ENCODE measurements at places on chromosomes 16 and 17.

GRCh38 chr17:82752371-82753200 is 721 bp downstream of the TBCD start:
- DNase-seq, result no peak

- peak; percentile 68 for DNase-seq
Measured at GRCh38 chr17:81487487-81488275, 24.9 kb downstream of the ACTG1 start.

GRCh38 chr17:75459590-75460267 is 3.3 kb downstream of the TMEM94 start:
- DNase-seq, result no peak

DNA sequence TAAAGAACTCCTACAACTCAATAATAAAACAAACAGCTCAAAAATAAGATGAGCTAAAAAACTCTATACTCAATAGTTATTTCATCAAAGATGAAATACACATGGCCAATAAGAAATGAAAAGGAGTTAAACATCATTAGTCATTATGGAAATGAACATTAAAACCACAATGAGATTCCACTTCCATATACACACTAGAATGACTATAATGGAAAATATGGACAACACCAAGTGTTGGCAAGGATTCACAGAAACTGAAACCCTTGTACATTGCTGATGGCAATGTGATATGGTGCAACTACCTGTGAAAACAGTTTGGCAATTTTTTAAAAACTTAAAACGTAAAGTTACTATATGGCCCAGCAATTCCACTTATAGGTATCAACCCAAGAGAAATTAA is 91.4 kb downstream of the GRIN2A start:
- DNase-seq, result no peak

GRCh38 chr17:60423865-60424264 is 1.6 kb downstream of the CHCT1 start:
- DNase-seq, result no peak

GRCh38 chr16:85361441-85362118 is 249.3 kb upstream of the CIBAR2 start:
- DNase-seq, result no peak

DNA sequence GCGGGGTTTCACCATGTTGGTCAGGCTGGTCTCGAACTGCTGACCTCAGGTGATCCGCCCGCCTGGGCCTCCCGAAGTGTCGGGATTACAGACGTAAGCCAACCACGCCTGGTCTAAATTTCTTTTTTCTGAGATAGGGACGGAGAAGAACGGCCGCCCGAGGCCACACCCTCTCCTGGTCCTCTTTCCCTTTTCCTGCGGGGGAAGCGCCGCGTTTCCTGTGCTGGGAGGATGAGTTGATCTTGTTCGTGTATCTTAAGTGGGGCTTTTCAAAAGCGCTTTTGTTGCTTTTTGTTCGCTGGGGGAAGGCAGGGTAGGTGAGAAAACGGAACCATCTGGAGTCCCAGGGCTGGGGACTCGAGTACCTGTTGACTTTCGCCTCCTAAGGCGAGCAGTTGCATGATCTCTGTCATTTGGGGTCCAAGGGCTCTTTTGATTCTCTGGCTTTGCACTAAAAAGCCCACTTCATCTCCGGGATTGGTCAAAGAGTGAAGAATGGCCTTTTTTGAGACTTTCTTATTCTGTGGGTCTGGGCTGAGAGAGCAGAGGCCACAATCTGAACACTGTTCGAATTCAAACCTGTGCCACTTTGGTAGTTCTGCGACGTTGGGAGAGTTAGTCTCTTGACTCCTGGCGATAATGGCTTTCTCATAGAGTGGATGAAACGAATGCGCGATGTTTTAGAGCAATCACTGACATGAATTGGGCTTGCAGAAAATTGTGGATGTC is 1.3 kb downstream of the FUS start:
- no peak for DNase-seq

DNA sequence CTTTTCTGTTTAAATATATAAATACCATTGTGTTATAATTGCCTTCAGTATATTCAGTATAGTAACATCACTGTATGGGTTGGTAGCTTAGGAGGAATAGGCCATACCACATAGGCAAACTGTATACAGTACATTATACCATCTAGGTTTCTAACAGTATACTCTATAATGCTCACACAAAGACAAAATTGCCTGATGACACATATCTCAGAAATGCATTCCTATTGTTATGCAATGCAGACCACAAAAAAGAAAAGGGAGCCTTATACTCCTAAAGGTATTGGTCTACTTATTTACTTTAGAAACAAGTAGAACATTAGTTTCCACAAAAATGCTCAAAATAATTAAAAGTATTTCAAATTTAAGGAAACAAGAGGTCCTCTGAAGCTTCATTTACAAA is 47.9 kb downstream of the SETD6 start:
- no peak for DNase-seq

Measured in NCI-H1105 (cell line).